ENCODE measurements at places on chromosomes 2 and 18. TPM values are rescaled to one million over a fixed set of nuclear protein-coding genes. Genes with fewer than 3 reads are reported as not detected.

DNA sequence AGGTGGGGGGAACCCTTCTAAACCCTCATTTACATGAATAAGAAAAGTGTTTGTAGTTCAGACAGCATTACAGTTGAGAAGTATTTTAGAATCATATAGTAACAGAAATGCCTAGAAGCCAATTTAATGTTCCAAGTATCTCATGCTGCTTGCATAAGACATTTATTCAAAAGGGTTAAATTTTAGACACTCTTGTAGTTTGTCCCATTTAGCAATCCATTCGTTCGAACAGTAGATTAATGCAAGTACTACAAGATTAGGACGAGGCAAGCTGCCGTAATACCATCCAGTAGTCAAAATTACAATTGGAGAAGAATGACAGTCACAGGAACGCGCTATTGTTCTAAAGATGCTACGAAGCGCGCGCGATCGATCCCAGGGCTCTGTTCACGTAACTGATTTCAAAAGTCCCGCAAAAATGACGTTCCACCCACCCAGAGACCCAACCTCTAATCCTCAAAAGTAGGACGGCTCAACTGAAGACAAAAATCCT, 1.2 kb downstream of the TMEM237 start:
- DNase-seq: no peak

GRCh38 chr18:28905509-28905908, 728.6 kb upstream of the CDH2 start:
- no peak for DNase-seq

DNA sequence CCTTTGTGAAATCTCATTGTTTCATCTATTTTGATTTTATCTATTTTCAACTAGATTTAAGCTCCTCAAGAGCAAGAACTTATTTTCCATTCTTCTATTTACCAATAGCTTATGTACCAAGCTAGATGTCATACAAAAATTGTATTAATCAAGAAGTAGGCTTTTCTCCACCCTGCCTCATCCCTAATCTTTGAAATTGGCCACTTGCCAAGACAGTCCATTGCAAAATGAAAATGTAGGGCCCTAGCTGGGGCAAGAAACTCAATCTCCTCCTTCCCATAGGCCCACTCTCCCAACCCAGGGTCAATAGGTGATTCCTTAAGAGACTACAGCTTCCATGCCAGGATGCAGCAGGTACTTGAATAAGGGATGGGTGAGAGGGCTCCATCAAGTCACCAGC, 39.3 kb upstream of the STPG4 start:
- DNase-seq: no peak

GRCh38 chr18:27274901-27275300, 89.8 kb upstream of the CHST9 start:
- DNase-seq: no peak

DNA sequence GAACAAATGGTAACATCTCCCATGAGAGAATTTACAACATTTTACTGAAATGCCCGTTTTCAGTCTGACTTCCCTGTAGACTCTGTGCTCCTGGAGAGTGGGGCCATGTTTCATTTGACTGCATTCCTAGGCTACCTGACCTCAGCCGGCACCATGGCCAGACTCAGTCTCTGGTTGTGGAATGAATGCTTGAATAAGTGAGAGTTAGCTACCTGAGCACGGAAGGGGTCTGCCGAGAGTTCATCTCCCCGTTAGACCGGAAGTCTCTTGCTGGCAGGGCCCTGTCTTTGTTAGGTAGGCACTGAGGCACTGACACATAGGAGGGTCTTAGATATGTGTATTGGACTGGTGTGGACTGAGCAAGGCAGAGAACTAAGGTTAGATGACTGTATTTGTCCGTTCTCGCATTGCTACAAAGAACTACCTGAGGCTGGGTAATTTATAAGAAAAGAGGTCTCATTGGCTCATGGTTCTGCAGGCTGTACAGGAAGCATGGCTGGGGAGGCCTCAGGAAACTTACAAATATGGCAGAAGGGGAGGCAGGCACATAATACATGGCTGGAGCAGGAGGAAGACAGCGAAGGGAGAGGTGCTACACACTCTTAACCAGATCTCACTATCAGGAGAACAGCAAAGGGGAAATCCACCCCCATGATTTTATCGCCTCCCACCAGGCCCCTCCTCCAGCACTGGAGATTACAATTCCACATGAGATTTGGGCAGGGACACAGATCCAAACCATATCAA, 271.2 kb downstream of the GLI2 start:
- DNase-seq: no peak

DNA sequence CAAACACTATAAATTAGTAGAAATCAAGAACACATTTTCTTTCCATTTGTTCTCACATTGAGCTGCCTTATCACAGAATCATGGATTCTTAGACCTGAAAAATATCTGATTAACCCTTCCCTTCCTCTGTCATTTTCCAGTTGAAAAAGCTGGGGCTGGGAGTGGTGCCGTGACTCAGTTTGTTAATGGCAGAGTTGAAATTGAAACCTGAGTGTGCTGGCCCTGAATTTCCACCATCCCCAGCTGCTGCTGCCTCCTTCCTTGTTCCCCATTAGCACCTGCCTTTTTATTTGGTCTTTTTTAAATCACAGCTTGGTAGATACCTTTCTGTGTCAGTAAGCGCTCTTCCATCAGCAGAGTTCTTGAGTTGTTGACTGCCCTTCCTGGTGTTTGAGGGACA, 10.6 kb downstream of the FARP2 start:
- no peak for DNase-seq

CCT7 gene
- total RNA-seq: 197 TPM

FABP1 gene
- 244 TPM for total RNA-seq

All from hepatocyte (in vitro differentiated cells).